ENCODE measurements at places on chromosomes 7 and 10.

GRCh38 chr7:133827707-133828623 is 299.2 kb upstream of the LRGUK start:
- no peak for DNase-seq

DNA sequence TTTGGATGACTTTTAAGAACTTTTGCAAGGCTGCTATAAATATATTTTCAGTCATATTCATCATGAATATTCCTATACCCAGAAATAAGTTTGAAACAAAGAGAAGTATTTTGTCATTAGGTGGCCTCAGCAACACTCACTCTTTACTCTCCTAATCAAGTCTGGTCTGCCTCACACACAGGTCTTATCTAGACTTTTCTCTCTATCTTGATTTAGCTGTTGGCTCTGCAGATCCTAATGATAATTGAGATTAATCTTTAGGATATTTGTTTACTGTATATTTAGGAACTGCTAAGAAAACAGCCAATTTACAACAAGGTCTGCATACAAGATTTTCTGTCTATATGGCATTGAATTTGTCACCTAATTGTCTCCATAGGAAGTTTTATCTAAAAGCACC is 297.6 kb downstream of the PTEN start:
- no peak for DNase-seq

DNA sequence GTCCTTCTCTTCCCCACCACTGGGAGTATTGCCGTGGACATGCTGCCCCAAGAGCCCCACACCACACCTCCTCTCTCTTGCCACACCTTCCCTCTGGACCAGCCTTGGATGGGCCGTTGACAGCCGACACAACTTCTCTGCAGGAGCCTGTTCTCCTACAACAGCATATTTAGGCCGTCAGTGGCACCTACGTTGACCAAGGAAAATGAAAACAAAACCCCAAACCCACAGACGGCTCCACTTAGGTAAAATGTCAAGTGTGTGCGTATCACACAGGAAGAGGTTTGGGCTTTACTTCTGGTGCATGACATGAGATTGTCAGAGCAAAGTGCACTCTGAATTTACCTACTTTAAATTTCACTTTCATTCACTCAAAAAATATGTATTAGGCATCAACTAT is 246.6 kb downstream of the ZMYND11 start:
- no peak for DNase-seq

DNA sequence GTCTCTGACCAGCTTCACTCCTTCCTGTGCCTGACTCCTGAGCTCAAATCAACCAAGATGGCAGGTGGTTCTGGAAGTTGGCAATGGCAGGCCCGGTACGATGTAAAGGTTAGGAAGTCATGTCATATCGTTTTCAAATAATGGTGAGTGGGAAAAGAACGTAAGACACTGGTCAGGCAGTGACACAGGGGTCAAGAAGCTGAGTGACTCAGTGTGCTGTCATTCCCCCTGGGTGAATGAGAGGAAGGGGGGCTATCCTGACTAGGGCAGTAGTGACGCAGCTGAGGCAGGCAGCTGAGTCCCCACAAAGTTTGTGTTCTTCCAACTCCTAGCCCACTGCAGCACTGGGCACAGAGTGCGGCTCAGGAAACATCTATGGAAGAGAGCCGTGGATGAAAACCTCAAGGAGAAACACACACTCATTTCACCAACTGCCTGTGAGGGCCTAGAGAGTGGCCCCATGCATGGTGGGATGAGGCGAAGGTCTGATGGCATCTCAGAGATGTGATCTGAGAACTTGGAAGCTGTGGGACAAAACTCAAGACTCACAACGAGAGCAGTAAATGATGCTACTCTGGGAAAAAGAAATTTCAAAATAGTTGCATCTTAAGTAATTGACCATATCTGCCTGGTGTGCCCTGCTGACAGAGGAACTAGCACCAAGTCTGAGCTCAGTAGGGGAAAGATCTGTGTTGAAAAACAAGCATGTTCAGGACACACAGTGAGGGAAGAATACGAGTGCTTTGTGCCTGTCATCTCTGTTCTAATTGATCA is 23.2 kb downstream of the CREB3L2 start:
- DNase-seq, result no peak

DNA sequence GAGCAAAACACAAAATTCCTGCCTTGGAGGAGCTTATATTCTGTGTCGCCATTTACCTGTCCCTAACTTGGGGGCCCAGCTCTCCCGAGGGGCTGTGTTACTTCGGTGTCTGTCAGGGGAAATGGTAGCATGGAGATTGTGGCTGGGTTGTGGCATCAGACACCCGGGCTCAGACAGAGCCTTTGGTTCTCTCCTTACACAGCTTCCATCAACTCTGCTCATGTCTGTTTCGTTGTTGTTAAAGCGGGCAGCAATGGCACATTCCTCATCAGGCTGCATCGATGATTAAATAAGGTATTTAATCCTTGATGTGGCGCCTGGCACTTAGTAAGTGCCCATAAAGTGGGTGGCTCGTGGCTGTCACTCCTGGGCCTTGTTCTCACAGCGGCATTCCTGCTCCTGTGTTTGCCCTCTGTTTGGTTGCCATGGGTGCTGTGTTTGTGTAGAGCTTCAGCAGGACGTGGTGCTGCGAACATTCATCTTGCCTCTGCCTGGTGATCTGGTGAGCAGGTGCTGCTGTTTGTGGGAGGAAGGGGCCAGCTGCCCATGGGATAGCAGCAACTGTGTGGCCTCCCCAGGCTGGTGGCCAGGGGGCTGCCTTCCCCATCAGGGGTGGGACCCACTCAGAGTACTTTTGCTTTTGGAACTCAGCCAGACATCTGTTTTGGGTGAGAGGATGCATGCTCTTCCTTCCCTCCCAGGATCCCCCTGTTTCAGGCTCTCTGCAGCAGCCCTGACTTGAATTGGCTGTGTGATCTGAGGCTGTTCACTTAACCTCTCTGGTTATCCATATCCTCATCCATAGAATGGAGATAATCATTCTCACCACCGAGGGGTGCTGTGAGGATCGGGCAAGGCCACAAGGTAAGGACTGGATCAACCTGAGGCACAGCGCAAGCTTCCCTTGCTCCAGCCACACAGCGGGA is 207.2 kb upstream of the SVIL start:
- DNase-seq, result no peak

DNA sequence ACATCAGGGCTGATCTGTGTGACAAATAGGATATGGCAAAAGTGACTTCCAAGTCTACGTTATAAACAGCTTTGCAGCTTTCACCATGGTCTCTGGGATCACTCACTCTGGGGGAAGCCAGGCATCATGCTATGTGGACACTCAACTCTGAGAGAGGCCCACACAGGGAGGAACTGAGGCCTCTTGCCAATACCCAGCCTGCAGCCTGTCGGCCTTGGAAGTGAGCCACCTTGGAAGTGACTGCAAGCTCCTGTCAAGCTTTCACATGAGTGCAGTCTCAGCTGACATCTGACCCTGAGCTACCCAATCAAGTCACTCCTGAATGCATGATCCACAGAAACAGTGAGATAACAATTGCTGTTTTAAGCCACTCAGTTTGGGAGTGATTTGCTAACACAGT is 56.5 kb downstream of the MMRN2 start:
- DNase-seq, result no peak

DNA sequence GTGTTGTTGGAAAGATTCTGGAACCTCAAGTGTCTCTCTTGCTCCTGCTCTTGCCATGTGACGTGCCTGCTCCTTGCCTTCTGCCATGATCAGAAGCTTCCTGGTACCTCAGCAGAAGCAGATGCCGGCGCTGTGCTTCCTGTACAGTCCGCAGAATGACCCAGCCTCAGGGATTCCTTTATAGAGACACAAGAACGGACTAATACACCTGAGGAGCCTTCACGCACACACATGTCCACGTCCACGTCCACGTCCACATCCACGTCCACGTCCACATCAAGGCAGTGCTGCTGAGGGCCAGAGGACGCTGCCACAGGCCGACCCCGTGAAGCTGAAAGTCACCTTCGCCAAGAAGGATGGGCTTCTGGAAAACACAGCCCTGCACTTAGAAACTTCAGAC is 190.1 kb downstream of the MAD1L1 start:
- no peak for DNase-seq

- DNase-seq, result no peak
Observed at GRCh38 chr7:50714857-50715256, 67.8 kb downstream of the GRB10 start.

DNA sequence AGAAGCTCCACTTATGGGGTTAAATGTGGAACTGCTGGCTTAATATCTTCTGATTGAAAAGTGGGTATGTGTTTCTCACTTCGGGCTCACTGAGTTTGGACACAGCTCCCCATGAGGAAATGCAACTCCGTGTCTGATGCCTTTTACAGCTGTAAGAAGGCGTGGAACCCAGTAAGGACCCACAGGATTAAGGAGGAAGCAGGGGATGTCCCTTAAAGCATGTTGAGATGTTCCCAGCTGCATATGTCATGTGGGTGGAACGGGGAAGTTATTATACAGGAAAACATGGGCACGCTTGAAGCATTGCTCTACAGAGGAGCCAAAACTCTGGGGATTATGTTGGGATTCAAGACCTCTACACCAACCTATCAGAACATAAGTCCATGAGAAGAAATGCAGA is 224.4 kb downstream of the NEBL start:
- no peak for DNase-seq

DNA sequence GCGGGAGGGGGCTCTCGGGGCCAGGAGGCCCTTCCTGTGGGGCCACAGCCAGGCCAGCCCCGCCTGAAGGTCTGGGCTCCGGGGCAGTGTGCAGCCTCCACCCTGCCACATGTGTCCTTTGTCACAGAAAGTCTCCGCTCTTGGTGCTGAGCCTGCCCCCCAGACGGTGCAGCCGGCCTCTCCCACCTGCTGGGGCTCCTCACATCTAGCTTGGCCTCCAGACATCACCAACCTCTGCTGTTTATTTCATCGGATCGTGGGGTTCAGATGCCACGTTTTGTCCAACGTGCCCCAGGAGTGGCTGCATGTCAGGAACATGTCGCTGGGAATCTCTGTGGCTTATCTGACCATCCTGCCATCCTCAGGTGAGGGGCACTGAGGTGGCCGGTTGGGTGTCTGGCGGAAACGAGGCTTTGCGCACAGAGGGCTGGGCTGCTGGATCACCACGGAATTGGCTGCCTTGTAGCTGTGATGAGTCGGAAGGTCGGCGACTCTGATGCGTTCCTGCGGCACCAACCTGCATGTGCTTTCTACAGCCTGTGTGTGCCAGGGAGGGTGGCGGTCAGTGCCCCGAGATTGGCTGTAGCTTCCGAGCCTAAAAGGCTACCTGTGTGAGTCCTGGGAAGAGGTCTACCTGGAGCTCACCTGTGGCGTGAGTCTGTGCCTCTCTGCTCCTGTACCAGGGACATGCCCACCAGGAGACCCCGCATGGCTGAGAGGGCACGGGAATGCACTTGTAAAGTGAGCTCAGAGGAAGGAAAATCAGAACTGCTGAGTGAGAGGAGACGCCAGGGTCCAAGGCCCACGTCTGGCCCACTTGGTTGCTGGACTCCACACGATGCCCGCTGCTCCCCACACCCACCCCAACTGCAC is 316.4 kb downstream of the DNAJB6 start:
- no peak for DNase-seq

- no peak for DNase-seq
Observed at GRCh38 chr10:14302035-14302434, 28.7 kb downstream of the FRMD4A start.

GRCh38 chr10:5890452-5890915 is 441 bp downstream of the FBH1 start:
- DNase-seq, result no peak

GRCh38 chr7:3722396-3722922 is 421.4 kb downstream of the SDK1 start:
- DNase-seq, result no peak

- DNase-seq, result no peak
Observed at GRCh38 chr10:102919992-102920739, 2.1 kb downstream of the CNNM2 start.

DNA sequence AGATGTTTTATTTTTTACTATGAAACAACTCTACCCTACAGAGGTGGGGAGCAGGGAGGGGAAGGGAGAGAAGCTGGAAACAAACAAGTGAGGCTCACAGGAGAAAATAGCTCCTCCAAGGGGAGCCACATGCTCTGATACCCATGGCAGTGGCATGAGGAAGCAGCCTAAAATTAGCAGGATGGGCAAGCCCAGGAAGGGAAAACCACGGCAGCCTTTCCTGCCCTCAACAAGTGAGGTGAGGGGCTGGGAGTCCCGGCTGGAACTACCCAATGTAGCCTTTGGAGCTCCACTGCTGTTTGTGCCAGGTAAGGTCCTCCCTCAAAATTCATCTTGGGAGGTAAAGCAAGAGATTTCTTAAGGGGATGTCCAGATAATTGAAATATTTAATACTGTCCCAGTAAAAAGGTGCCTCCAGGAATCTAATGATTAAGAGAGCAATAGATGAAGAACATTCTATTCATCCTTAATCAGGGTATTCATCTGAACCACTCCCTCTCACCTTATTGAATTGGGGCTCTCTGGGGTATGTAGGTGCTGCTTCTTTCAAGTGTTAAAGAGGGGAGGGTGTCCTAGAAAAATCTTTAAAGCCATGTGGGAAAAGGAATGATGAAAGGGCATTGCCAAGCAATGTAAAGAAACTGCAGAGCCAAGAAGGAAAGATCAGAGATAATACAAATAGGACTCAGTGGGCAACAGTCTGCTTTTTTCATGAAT is 12.8 kb upstream of the HERC4 start:
- DNase-seq, result no peak

- DNase-seq, result no peak
Observed at GRCh38 chr7:130114776-130115175, 44.4 kb downstream of the KLHDC10 start.

- no peak for DNase-seq
Observed at GRCh38 chr10:27741173-27742091, 4.2 kb downstream of the MKX start.

DNA sequence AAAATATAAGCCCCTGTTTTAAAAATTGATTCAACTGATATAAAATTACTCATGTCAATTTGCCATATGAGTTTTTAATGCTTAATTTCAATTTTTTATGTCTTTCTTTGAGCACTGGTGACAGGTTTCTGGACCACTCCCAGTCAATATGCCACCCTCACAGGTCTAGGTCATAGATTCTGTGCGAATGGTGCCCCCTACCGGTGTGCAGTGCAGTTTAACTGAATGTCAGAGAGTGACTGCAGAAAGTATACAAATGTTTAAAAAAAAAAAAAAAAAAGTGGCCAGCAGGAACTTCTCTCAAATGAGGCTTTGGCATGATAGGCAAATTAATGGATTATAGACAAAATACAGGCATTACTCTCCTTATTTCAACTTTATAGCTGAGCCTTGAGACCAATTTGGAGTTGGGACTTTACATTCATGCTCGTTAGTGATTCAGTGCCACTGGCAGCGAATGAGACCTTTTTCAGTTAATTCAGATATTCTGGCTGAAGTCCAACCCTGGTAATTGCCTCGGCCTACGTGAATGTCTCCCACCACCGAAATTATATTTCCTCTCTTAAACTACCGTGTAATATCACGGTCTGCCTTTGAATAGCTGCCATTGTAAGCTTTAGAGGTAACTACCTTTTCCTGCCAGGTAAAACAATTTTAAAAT is 427.6 kb downstream of the PHTF2 start:
- DNase-seq, result no peak

DNA sequence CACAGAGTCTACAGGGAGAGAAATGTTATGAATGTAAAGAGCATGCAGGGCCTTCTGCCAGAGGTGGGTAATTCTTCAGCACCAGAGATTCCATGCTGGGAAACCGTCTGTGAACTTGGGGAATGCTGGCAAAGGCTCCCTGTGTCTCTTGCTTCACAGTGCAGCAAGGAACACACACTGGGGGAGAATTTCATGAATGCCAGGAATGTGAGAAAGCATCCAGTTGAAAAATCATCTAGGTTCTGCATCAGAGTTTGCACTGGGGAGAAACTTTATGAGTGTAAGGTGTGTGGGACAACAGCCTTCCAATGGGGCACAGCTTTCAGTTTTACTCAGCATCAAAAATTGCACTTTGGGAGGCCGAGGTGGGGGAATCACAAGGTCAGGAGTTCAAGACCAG is 224.3 kb upstream of the IGFBP3 start:
- no peak for DNase-seq

All from stimulated activated CD8-positive, alpha-beta memory T cell treated with anti-CD3 and anti-CD28 coated beads, Interleukin-12 subunit alpha, Interleukin-12 subunit beta, amount 100 ng/mL, for 1 hour (primary cell).